T-helper 1 cell (primary cell): ENCODE measurements at places on chromosomes 2 and 18.

DNA sequence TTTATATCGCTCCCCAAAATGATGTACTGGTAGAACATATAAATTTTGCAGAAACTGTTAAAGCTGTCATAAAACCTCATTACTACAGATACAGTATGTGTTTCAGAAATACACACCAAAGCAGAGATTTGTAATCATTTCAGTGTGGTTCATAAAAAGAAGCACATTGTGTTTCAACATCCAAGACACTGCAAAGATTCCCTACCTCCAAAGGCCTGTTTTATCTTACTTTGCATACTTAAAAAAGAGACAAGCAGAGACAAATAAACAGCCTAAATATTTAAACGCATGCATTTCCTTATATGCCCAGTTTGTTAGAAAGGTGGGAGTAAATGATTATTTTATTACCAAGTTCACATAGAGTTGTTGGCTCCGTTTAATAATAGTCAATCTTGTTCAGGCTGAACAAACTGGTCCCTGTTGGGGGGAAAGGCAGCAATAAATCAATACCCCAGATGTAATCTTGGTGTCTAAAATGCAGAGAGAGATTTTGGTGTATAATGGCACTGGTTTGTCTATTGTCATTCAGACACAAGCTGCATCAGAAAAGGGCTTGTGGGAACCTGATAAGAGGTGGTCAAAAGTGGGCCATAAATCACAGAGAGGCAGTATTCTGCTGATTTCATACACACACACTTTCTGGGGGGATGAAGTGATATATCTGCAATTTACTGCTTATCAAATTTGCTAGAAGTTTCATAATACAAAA, 321.4 kb upstream of the ETAA1 start:
- no peak for DNase-seq

- no peak for DNase-seq
These were observed 45.9 kb upstream of the AAK1 start for GRCh38 chr2:69689466-69689865.

- DNase-seq: no peak
These were observed 109.8 kb upstream of the CHRNA1 start for GRCh38 chr2:174874085-174874484.

GRCh38 chr2:228401065-228401912, 219.8 kb upstream of the SPHKAP start:
- no peak for DNase-seq

- DNase-seq: no peak
These were observed 85.9 kb downstream of the SMAD7 start for GRCh38 chr18:48864876-48865275.

DNA sequence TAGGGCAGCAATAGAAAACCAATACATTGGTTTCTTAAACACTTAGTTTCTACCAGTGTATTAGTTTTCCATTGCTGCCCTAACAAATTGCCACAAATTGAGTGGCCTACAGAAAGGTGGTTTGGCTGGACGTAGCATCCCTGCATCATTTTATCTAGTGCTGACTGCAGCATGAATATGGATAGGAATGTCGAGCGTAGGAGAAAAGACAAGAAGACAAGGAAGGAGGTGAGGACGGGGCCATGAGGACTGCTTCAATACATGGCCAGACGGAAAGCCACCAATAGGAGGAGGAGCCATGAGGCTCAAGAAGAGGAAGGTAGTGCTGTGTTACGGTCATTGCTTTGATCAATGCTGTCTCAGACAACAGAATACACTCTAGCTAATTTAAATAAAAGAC, 154.5 kb upstream of the NDUFV2 start:
- no peak for DNase-seq

DNA sequence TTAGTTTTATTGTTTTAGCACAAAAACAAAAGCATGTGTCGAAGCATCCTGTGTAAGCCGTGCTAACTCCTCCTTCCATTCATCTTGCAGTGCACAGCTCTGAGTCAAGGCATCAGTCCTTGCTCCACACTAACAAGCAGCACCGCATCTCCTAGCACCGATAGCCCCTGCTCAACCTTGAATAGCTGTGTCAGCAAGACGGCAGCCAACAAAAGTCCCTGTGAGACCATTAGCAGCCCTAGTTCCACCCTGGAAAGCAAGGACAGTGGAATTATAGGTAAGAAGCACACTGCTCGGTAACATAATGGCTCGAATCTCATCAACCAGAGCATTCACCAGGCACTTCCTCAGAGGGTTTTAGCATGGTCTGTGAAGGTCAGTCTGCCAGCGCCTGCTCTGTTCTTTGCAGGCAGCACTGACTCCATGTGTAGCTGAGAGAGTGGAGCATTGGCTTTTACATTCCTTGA, 136.2 kb downstream of the WDSUB1 start:
- DNase-seq: no peak

DNA sequence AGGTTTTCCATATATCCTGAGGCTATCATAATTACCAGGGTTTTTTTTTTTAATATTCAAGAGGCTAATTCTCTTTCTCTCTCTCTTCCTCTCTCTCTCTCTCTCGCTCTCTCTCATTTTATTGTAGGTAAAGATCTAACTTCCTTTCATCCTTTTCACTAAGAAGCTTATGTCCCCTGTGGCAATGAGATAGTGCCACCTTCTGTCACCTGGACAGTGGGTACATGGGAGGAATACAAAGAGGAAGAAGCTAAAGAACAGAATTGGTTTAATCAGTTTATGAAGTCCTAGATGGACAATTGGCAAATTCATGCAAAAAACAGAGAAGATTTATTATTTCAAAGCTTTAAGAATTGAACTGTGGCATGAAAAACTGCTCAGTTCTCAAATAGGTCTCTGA, 1582.3 kb upstream of the TMEFF2 start:
- DNase-seq: no peak
